Right ventricle myocardium inferior (tissue), 1 donor: ENCODE measurements at places on chromosomes 7 and 10.

- no peak for DNase-seq
Measured at GRCh38 chr7:77288676-77289320, 89.2 kb upstream of the FGL2 start.

DNA sequence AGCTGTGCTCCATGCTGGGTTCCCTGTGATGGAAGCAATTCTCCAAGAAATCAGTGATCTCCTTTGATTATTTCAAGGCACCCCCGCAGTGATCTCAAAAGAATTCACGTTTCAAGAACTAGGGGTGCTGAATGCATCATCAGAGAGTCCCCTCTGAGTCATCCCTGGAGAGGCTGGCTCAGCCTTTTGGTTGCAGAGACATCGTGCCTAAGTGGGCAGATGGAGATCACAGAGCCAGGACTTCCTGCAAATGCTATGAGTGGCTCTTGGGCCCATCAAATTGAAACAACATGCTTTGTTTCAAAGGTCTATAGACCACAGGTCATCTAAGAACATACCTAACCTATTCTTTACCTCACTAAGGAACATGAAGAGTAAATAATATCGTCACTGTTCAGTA, 41.5 kb upstream of the PLEKHA1 start:
- DNase-seq, result no peak

- peak; percentile 40 for DNase-seq
Measured at GRCh38 chr7:542131-542712, 22.6 kb upstream of the PDGFA start.

DNA sequence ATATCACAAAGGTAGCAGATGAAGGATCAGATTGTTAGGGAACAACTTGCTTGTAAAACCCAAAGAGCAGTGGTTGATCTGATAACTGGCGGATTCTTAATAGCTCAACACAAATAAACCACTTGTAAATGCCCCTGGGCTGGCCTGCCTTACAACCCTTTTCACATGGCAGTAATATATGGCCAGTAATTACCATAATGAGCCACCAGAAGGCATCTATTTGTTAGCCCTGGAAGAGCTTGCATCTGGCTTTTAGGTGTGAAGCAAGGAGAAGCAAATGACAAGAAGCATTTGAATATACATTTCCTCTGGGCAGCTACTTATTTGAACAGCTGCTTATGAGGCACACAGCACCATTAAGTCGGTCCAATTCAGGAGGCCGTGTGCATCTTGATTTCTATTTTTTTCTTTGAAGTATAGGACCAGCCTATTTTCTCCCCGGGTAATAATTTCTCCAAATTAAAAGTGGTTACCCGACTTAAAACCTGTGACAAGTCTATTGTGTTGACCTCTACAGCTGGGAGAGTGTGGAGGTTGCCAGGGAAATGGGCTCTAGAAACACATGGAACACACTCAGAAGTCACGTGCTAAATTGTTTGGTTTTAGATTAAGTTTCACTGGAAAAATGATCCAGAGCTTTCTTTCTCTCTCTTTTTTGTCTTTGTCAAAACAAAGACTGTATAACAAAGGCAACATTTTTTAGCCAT, 113.4 kb downstream of the SEM1 start:
- no peak for DNase-seq

DNA sequence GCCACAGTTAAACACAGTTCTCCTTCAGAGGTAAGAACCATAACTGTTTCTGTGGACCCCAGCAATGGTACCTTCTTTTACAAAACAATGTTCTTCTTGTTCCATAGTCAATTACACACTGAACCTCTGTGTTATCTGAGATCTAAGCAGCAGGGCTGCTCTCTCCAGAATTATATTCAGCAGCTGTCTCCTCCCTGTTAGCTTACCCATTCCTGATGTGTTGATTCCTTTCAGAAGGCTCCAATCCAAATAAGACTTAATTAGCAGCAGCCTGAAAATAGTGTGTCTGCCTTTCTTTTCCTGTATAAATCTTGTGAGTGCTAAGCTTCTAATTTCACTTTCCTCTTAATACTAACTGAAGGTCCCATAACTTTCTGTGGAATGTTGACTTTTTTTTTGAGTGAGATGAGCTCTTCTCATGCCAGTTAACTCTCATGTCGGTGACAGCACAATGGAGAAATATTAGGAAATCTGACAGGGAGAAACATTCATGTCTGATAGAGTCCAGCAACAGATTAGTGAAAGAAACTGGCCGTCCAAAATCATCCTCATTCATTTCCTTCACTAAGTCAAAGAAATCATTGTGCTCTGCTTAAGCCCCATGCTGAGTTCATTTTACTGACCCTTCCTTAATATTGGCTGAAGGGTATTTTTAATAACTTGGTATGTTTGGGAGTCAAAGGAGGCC, 226.5 kb downstream of the PRKG1 start:
- DNase-seq, result no peak

DNA sequence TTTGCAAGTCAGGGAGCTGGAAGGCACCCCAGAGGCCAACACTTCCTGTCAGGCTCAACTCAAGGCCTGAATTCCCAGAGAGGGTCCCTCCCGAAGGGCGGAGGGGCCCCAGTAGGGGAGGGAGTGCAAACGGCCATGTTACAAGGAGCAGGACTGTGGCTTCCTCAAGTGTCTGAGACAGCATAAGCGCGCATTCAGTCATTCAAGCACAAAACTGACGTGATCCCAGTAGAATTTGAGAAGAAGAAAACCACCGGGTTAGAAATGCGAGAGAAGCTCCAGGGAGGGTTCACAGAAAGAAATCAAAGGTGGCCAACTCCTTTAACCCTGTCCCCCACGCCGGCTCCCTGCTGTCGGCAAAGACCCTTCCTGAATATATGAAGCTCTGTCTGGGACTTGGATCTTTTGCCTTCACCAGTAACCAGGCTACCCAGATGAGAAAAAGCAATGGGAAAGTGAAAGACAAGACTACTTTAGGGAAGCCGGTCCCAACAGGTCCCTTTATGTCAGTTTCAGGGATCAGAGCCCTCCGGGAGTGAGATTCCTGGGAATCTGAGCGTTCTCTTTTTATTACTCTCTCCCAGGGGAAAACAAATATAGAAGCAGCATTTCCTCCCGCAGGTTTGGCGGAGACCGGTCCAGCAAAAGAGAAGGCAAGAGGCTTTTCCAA, 1.3 kb downstream of the AFAP1L2 start:
- no peak for DNase-seq

DNA sequence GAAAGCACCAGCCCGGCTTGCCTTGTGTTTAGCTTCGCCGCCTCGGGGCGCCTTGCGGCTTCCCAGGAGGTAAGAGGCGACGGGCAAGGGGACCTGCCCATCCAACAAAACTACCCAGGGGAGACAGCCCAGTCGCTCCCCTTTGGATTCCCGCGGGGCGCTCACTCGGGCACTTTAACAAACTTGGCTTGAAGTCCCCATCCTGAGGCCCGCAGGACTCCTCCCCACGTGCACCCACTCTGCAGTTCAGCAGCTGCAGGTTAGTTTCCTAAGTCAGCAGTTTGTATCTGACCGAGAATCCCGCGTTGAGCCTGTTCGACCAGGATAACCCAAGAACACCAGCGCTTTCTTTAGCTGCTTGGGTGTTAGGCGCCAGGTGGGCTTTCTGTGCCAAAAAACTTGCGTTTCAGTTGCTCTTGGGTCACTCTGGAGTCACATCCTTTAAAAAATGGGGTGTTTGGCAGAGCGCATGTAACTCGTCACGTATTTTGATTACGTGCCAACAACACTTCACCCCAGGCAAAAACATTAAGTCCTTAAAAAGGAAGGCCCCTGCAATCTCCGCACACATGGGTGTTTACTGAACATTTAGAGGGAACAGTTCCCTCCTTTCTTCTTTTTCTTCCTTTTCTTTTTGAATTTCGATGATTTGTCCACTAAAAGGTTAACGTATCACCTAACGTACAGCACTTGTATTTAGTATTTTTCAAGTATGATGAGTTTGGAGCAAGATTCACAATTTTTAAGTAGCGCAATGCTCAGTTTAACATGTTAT, 876 bp downstream of the DNAH11 start:
- DNase-seq, result no peak

DNA sequence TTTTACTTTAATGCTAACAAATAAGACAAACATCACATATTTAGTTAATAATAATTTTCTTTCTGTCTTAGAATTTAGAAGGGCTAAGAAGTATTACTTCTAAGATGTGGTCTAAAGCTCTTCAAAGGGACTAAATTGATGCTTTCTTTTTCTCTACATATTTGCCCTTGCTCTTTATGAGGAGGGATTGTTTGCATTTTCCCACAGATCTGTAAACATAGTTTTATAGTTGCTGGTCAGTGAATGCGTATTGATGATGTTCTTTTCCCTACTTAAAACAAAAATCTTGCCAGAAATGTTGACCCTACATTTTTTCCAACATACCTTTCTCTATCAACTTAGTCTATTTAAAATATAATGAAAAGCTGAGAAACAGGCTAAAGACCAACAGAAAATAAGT, 372.4 kb upstream of the LRGUK start:
- DNase-seq, result no peak
